ENCODE measurements at places on chromosomes 13 and 19.
A peak's percentile ranks its signal among the peaks of the same experiment; 100 is the strongest.

DNA sequence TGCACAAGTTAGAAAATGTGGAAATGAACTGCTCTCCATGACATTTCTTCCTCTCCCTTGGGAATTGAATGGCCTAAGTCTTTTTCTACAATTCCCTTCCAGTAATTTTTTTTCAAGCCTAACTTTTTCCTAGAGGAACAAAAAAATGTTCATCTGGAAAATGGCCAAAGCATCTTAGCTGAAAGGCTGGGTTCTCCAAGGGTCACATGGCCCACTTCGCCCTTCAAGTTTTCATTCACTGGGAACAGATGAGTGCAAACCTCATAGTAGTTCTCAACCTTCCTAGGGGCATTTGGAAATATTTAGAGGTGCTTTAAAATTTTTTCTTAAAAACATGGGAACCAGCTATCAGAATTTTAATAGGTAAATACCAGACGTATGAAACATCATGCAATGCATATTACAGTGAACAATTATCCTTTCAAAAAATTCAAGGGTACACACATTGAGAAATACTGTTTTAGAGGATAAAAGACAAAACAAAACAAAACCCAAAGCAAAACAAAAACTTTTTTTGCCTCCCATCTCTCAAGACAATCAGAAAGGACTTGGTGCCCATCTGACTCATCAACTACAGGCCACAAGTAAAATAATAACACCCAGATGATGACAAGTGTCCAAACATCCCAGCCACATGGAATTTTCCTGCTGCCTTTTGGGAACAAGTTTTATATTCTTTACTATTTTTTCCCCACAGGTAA, 208.8 kb downstream of the SLITRK6 start:
- no peak for DNase-seq

DNA sequence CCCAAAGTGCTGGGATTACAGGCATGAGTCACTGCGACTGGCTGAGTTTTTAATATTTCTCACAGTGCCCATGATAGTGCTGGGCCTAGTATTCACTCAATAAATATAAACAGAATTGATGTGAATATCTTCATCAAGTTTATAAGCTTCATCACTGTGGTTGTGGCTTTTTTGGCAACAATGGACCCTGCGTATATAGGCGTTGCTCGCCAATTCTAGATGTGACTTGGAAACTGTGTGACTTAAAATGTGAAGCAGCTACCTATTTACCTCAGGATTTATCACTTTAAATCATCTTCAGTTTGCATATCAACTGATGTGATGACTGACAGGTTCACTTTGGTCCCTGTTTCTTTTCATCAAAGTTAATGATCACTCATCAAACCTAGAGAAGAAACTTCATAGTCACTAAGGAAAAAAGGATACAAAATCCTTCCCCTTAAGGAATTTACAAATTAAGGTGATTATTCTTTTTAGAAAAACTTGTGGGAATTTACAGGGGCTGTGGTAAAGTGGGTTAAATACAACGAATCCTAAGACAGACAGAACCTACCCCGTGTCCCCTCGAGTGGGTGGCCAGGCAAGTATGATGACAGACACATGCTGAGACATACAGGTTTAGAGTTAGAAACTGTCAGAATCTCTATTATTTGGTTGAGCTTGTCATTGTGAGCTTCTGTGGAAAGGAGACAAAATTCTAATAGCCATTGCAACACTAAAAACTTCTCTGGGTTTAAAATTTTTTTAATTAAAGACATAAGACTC, 101.3 kb downstream of the AKAP11 start:
- no peak for DNase-seq

GRCh38 chr19:2288818-2289713, 7.1 kb upstream of the PEAK3 start:
- no peak for DNase-seq

DNA sequence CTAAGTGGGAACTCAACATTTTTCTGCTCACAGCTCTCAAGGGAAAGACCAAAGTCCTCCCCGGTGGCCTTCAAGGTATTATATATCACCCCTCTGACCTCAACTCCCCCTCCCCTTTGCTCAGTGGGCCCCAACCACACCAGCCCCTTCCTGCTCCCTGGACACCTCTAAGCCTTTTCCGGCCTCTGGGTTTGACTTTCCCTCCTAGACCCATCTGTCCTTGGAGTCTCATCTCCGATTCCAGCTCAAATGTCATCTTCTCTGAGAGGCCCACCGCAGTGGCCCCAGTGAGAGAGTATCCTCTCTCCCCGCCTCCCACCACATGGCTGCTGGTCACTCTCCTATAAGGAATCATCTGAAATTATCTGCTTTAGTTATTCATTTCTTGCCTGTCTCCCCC, 941 bp upstream of the UHRF1 start:
- DNase-seq = no peak

GRCh38 chr19:45780448-45781213, 1.7 kb downstream of the DMPK start:
- no peak for DNase-seq

- peak; percentile 5 for DNase-seq
Measured at GRCh38 chr19:51784922-51785690, 9.9 kb upstream of the FPR3 start.
